NCI-H510A (cell line): ENCODE measurements at places on chromosomes 2 and 18.
A peak's percentile ranks its signal among the peaks of the same experiment; 100 is the strongest.

DNA sequence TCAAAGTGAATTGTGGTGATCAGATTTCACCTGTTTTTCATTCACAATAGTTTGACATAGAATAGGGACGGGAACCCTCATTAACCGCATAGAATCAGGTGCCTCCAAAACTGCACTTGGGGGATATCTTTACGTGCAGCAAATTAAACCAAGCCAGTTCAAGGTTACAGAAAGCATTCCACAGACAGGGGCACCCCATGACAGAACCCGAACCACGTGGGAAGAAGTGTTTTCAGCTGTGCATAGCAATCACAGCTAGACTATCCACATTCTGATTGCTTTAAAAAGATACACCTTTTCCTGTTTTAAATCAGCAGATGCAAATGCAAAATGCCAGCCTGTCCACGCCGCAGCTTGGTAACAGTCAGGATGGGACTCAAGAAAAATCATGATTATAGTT is 205.8 kb downstream of the ANAPC1 start:
- DNase-seq: no peak

DNA sequence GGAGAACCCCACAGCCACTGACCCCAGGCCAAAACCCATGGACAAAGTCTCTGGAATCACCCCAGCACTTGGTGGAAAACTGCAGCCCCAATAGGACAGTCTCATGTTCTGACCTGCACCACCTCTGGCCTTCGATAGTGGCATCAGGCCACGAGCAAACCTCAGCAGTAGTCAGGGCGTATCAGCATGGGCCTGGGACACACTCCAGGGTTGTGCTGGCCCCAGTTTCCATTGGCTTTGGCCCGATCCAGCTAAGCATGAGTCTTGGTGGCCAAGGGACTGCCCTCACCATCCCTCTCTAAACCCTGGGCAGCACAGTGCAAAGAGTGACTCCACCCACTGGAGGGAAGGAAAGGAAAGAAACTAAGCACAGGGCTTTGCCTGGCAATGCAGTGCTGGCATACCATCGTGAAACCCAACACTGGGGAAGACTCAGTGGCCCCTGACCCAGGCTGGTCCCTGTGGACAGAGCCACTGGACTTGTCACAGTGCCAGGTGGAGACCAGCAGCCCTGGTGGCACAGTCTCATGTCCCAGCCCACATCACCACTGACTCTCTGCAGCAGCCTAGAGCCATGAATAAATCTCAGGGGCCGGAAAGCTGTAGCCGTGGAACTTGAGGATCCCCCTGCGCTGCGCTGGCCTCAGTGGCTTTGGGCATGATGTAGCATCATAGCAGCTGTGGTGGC is 46.3 kb downstream of the ZNF519 start:
- no peak for DNase-seq

DNA sequence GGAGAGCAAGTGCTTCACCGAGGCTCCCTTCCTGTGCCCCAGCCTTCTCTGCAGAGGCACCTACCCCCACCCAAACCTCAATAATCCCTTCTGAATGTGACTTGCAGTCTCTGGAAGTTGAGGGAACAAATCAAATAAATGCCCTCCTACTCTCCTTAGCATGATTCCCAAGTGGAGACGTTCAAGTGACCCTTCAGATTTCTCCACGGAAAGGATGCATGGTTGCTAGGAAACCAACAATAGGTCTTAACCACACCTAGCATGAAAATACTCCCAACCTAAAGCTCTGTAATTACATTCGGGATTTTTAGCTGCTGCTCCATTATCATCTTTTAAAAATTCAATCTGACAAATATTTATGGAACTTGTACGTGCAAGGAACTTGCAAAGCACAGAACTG is 50.2 kb upstream of the CABLES1 start:
- no peak for DNase-seq

- no peak for DNase-seq
Observed at GRCh38 chr2:75528221-75528977, 32.3 kb downstream of the EVA1A start.

DNA sequence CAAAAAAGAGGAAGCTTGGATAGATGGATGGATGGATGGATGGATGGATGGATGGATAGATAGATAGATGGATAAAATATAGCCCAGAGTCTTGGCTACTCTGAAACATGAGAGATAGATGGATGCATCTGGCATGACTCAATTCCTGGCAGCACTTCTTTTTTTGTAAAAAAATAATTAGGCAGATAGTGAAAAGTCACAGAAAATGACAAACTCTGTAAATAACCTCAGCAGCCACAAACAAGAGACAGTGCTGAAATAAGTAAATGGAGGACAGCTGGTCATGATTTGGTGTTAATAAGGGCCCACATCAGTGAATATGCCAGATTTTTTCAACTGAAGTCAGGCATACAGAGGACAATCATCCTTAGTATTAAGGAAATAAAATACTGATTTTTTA is 585.0 kb upstream of the GCFC2 start:
- no peak for DNase-seq

- DNase-seq: peak; percentile 27
Observed at GRCh38 chr18:36411745-36412168, 114.2 kb downstream of the FHOD3 start.

DNA sequence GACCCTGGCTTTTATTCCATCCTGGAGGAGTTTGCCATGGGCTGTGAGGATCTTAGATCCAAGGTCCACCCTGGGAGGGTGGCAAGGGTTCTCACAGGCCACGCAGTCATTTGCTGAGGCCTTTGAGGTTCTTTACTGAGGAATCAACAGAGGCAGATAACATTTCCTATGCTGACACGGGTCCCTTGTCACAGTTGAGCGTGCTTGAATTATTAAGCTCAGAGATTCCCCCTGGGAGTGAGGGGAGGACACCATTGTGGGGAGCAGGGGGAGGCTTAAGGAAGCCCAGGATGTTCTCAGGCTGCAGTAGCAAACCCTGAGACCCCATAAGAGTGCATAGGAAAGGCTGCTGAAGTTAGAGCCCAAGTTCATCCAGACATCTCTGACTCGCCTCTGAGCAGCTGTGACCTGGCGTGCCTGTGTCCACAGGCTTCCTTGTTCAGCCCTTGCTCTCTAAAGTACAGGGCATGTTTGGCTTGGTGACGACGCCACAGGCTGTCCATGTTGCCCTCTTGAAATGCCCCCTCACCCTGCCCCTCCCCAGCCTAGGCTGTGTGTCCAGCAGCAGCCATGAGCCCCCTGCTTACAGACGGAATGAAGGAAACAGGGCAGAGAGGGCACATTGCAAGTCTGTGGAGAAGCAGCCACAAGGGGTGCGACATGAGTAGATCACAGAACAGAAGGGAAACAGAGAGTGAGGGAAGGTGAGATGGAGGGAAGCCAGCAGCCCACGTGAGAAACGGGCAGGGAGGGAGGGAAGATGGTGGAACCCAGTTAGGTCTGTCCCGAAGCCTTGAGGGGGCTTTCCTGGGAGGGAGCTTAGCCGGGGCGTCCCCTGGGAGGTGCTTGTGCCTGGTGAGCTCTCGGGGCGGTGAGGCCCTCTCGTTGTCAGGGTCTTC is 34.0 kb downstream of the NAPG start:
- no peak for DNase-seq

DNA sequence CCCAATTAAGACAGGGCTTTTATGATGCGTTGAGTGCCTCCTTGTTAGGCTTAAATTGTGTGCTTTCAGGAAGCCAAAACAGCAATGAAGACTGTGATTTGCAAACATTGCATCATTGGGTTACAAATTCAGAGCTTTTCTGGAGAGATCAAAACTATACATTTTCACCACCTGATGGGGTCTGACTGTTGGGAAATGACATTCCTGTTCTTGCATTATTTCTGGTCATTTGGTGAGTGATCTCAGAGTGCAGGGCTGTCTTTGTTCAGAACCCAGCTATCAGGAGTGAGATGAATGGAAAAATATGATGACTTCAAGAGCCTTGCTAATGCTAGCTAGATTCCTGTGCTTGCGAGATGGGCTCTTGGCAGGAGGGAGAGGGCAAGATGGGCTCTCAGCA is 39.1 kb downstream of the SH3RF3 start:
- DNase-seq: no peak

GRCh38 chr2:56654936-56655335 is 471.1 kb downstream of the CCDC85A start:
- DNase-seq: no peak

DNA sequence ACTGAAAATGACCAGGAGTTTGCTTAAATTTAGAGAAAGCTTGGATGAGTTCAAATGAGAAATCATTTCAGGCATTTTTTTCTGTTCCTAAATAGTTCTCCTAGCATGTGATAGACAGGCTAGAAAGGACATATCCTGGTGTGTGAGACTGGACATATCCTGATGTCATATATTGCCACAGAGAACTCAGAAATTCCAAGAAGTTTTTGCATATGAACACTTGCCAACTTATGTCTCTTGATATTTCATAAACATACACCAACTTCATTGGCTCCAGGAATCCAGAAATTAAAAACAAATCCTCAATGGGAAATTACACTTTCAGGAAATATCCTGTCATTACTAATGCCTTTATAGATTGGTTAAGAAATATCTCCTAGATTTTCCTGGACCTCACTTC is 2.9 kb upstream of the SERPINB4 start:
- DNase-seq: no peak

- DNase-seq: no peak
Observed at GRCh38 chr2:66228128-66228547, 206.8 kb upstream of the MEIS1 start.

GRCh38 chr2:32904751-32905150 is 42.0 kb upstream of the LTBP1 start:
- DNase-seq: no peak

GRCh38 chr2:70080610-70081200 is 6.6 kb upstream of the PCBP1 start:
- no peak for DNase-seq

GRCh38 chr18:80119111-80119510 is 10.0 kb downstream of the ADNP2 start:
- DNase-seq: no peak
